ENCODE measurements at places on chromosomes 5 and 9.

- DNase-seq: no peak
Observed at GRCh38 chr9:104800068-104800785, 36.3 kb downstream of the NIPSNAP3B start.

DNA sequence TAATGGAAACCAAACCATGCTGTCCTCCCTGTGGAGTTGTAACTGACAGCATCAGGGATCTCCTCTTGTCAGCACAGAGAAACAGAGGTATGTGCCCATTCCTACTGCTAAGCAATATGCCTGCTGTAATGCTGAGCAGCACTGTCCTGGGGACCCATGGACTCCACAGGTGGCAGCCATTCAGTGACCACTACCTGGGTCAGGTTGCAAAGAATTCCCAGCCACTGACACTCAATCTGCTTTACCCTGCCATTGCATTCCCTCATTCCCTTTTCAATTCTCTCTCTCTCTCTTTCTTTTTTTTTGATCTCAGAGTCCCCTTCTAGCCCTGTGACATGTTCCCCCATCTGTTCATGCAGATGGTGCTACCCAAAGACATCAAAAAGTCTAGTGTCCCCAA lies 104.1 kb downstream of the GABRB2 start:
- no peak for DNase-seq

DNA sequence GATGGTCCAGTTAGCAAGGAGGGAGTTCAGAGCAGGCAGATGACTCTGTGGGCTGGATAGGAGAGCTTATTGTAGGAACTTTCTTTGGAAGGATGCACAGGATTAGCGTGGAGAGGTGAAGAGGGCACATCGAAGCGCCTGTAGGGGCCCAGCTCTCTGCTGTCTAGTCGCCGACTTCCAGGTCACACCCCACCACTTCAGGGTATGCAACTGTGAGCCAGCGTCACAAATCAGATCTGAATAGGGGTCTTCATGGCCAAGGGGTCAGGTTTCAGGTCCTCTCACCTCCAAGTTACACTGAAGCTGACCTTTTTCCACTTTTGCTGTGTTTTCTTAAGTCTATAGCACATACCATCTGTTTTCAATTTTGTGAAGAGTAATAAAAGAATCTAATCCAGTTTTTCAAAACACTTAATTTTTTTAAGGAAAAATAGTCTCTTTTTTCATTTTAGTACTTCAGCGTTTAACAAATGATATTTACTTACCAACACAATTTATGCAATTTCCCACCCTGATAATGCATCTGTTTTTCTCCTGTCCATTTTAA lies 364.2 kb upstream of the CLINT1 start:
- no peak for DNase-seq

GRCh38 chr5:95812074-95812471 lies 10.5 kb downstream of the GLRX start:
- no peak for DNase-seq

- DNase-seq: no peak
Observed at GRCh38 chr9:17216646-17217045, 81.8 kb downstream of the CNTLN start.
